T-cell (primary cell): ENCODE measurements at places on chromosomes 6 and 20.

DNA sequence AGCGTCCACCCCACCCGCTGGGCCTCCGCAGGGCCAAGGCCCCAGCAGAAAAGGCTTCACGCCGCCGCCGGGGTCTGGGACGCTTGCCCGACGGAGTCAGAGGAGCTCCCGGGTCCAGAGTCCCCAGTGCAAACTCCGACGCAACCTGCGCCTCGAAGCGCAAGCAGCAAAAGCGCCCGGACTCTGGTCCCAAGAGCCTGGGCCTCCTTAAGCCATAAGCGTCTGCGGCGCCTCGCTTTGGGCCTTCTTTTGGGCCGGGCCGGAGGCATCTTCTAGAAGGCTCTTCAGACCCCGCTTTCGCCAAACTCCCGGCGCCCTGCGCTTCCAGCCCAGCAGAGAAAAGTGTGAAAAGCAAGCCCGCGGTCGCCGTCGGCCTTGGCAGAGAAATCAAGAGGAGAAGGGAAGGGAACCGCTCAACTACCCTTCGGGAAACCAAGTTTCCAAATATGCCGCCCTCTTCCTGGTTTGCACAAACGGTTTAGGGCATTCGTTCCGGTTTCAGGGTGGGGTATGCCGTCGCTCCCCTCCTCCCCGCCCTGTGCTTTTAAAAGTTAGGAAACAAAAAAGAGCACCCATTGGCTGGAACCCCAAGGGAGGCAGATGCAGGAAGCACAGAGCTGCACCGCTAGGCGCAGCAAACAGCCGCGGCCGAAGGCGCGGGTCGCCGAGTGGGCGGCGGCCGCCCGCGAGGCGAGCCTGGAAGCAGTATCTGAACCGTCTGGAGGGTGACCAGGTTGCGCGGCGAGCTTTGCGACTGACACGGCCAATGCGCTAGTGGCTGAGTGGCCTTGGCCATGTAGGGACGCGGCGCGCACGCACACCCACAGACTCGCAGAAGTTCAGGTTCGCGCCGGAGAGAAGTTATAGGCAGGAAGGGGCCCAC is 1.2 kb downstream of the TBX18 start:
- DNase-seq: no peak

DNA sequence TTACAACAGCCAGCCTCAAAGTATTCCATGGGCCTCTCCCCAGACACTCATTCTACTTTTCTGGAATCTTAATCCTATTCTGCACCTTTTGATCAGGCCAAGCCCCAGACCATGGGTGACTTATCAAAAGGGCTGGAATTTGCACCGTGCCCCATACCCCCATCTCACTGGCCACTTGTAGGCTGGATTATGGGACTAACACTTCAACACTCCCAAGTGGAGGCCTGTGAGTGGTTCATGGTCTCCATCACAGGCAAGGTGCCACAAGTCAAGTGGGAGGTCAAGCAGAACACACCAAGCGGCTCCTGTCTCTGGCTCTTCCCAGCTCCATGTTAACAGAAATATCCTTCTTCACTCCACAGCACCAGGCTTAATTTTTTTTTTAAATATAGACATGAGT is 212.3 kb upstream of the HEY2 start:
- DNase-seq: no peak

DNA sequence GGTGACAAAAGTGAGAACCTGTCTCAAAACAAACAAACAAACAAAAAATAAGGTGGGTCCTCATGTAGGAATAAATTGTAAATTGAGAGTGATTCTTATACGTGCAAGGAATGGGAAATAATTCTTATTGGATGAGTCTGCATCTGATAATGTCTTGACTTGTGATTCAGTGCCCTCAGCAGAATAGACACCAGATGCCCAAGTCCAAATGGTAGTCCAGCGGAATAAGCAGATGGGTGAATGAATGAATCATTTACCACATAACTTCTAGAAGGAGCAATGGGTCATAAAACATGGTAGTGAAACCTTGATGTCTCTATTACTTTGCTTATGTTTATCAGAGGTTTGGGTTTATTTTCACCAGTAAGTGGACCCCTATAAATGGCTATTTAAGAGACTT is 747.7 kb downstream of the PHF3 start:
- DNase-seq: no peak

- DNase-seq: peak; percentile 41
These were observed 1.0 kb downstream of the RALGAPA2 start for GRCh38 chr20:20711413-20711812.

- DNase-seq: peak; percentile 45
These were observed 20.2 kb downstream of the LEMD2 start for GRCh38 chr6:33768644-33769120.

DNA sequence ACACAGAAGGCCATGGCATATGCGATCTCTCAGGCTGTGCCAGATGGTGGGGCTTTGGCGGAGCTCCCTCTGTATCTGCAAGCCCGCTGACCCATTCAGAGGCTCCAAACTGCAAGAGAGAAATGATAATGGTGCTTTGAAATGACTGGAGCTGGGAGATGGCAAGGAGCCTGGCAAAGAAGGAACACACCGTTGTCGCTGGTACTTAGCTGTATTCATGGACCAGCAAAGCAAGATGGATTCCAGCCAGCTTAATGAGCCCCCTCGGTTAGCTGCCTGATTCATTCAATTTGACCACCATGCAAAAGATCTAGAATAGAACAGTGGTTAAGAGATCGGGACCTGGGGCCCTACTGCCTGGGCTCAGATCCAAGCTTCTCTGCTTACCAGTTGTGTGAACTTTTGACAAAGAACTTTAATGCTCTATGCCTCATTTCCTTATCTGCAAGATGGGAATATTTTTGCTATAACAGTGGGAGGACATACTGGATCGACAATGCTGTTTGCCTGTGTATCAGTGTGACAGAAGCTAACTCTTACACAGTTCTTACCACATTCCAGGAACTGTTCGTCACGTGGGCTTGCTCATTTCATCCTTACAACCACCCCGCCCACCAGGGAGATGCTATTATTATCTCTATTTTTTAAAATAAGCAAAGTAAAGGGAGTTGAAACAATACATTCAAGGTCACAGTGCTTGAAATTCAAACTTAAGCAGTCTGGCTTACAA is 317.8 kb upstream of the SULF2 start:
- DNase-seq: no peak

GRCh38 chr6:135537741-135538301 is 40.3 kb upstream of the AHI1 start:
- DNase-seq: no peak

DNA sequence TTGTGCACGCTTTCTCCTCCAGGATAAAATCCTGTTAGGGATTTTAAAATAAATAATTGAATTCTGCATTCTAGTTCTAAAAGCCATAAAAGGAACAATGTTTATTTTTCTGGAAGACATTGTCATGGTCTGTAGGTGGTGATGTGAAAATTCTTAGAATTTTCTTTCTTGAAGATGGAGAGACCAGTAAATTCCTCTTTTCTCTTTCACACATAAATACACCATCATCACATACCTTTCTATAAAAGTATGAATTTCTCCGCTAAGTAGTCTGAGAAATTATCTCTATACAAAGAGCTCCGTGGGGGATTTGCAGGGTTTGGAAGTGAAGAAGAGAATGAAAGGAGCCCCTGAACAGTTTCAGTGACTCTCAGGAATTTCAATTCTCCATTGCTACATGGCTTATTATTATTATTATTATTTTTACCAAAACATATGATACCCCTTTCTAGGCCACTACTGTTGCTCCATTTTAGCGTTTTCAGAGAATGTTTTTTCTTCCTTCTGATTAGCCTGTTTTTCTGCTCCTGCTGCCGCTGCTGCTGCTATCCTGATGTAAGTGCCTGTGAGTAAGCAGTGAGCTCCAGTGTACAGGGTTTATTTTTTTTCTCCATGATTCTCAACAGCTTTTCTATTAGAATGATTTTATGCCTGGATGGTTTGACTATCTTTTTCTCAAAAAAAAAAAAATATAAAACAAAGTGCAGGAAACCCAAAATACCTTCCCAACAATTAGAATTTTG is 145.8 kb downstream of the SAMD5 start:
- DNase-seq: no peak

DNA sequence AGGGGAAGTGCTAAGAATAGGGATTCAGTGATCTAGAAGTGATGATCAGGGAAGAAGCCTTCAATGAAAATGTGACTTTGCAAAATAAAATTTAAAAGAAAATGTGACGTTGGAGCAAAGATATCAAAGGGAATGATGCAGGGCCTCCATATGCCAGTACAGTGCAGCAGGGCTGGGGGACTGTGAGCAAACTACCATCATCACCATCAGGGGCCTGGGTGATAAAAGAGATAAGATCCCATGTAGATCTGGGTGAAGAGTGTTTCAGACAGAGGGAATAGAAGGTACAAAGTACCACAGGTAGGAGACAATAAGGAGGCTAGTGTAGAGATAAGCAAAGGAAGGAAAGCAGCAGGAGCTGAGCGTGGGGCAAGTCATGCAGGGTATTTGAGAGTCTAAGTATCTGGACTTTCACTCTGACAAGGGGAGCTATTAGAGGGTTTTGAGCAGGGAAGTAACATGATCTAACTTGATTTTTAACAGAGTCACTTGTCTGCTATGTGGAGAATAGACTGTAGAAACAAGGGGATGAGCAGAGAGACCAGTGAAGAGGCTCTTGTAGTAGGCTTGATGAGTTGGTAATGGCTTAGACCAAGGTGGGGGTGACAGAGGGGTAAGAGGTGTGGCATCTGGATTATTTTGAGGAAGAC is 295.6 kb downstream of the ZFAND3 start:
- no peak for DNase-seq

DNA sequence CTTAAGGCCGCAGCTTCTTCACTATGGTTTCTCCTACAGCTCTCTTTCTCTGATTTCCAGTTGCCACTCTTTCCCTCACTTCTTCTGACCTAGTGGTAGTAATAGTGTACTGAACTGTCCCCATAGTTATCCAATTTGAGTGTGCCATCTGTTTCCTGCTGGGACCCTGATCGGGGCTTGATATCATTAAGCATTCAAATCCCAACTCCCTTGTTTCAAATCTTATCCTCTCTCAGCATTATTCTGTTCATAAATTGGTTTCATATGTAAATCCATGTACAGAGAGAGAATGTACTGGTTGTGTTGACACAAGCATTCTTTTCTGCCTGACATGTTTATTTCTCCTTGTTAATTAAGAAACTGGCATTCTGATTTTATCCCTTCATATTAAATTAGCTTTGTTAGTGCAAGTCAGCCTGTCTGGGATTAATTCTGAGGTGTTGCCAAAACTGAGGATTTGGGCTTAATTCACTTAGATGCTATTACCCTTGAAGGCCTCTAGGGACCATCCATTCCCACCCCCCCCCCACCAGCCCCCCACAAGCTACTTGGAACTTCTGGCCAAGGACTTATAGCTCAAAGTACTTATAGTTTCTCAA is 84.6 kb upstream of the PROKR2 start:
- DNase-seq: no peak

DNA sequence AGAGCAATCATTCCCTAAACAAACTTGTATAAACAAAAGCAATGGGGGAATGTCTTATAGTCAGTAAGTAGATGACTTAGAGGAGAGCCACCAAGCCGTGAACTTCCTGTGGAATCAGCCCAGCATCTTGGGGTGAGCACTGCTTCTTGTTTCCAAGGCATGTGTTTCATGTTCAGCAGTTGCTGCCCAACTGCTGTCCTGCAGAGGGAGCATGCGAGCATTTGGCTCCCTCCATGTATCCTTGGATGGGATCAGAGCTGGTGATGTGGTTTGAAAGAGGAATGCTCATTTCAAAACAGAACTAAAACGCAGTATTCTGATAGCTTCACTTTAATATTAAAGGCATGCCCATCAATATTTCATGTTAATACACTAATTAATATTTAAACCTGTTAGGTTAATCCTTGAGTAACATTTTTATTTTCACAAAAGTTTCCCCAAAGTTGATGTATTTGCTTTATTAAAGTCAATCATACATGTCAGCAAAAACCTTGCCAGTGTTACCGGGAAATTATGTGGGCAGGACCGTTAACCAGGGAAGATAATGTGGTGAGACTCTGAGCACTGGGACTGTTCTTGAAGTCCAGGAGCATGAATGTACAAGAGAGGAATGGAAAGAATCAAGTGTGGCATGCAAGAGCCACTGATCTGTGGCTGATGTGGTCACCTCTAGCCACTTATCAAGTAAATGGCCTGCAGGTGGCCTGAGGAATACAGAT is 172.1 kb upstream of the GGTLC1 start:
- no peak for DNase-seq

DNA sequence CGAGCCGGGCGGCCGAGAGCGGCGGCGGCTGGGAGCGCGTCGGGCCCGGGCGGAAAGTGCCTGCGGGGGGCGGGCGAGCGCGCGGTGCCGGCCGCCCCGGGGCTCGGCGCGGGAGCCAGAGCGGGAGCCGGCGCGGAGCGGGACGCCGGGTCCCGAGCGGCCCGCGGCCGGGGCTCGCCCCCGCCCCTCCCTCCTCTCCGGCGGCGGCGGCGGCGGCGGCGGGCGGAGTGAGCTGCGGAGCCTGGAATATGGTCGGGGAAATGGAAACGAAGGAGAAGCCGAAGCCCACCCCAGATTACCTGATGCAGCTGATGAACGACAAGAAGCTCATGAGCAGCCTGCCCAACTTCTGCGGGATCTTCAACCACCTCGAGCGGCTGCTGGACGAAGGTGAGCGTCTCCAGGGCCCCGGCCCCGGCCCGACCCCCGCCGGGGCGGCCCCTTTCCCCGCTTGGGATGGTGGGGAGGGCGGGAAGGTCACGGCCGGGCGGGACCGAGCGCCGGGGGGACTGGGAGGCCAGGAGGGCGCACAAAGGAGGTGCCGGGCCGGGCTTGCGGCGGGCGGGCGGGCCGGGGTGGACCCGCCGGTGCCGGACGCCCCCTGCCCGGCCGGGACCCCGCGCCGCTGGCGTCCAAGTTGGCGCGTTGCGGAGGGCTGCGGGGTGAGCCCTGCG is 565 bp downstream of the QKI start:
- no peak for DNase-seq

DNA sequence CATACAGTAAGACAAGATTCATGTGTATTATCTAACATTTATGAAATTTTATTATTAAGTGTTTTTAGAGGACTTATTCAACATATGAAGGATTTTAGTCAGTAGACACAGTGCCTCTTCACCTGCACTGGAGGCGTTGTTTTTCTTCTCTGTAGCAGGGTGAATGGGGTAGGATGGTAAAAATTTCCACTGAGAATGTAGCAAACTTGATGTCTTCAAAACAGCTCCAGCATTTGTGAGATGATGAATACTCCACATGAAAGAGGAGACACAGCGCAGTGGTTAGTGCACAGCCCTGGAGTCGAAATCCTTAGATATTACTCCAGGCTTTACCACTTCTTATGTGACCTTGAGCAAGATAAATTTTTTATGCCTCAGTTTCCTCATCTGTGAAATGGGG is 110.5 kb upstream of the AHI1 start:
- DNase-seq: no peak

GRCh38 chr20:14710951-14711350 is 373.5 kb upstream of the FLRT3 start:
- DNase-seq: no peak

- no peak for DNase-seq
These were observed 121.2 kb upstream of the UST start for GRCh38 chr6:148625609-148626008.

DNA sequence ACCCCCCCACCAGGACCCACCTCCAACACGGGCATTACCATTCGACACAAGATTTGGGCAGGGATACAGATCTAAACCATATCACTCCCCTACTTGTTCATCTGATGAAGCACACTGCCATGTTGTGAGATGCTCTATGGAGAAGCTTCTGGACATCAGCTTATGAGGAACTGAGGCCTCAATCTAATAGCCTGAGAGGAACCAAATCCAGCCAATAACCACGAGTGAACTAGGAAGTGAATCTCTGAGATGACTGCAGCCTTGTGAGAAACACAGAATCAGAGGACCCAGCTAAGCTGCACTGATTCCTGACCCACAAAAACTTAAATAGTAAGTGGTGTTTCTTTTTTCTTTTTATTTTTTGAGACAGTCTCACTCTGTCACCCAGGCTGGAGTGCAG is 21.6 kb upstream of the ZBTB2 start:
- no peak for DNase-seq
